ENCODE measurements at places on chromosomes 2 and 18.

DNA sequence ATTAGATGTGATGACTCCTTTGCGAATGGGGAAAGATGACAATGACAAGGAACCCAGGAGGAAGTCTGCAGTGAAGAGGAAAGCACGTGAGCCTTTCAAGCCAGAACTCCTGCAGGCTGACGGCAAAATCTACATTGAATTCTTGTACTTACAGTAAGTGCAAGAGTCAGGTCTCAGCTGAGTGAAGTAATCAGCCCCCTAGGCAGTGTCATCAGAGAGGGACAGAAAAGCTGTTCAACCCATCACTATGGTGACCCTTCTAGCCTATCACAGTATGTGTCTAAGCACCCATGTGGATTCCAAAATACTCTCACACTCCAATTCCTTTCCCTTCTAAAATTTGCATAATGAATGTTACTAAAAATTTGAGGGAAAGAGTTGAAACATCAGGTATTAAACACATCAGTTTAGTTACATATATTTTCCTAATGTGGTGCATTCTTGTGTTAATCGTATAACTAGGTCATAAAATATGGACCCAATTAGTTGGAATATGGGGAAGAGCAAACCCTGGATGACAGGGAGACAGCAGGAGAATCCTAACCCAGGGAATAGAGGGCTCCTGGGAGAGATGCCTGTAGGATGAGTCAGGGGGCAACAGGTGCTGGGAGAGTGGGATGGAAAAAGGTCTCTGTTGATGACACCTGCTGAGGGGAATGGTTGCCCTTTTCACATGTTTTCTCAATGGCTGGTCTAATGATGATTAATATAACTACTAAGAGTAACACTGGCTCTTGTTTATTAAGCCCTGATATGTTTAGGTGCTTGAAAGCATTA, 39.5 kb downstream of the VWC2L start:
- no peak for DNase-seq

DNA sequence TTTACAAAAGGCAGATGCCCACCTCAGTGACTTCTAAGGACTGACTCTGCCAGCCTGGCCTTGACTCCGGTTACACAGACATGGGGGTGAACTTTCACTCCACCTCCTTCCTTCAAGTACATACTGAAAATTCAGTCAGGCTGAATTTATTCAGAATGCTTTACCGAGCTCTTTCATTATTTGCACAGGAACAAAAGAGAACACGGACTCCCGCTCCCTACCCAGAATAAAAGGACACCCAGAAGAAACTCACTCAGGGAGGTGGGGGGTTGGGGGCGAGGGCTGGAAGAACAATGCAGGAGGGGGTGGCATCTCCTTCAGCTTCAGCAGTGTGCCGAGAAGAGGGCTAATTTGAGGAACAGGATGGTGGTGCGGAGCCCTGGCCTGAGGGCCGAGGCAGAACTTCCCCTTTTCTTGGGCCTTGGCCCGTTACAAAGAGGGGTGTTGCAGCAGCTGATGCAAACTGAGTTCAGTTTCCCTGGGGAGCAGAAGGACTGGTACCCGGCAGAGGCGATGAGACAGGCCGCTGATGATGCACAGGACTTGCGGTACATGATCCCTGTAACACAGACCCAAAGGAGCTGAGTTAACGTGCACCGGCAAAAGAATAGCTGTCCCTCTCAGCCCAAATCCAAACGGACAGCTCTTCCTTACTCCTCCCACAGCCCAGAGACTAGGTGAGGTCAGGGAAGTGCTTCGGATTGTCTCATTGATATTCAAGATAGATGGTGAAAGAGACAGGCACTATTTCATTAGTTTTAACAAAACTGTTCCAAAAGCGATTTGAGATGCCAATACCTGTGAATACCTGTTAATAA, 24.1 kb downstream of the LYPD1 start:
- DNase-seq = no peak

DNA sequence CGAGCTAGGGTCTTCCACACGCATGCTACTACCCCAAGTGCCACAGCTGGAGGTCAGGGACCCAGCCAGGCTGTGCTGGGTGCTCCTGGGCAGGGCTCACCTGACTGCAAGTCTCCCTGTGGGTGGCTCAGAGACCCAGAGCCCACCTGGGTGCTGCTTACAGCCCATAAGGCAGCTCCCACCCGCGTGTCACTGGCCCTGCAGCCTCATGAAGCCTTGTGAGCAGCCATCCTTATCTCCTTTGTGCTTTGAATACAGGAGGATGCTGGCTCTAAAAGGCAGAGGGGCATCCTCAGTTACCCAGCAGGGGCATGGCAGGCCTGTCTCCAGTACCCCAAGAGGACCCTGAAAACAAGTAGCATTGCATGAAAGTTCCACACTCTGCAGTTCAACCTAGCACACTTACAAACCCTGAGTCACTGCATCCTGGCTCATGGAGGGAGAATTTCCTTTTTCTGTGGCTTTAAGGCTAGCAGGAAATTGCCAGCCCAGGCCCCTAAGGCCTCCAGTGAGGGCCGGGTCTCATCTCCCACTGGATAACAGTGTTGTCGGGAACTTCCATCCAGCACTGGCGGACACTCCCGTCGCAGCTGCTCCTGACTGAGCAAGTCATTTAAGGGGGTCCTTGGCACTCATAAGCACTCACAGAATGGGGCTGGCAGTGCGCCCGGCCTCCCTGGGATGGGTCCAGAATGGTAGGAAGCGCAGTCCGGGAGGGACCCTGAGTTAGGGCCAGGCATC, 137.1 kb downstream of the RPIA start:
- no peak for DNase-seq

DNA sequence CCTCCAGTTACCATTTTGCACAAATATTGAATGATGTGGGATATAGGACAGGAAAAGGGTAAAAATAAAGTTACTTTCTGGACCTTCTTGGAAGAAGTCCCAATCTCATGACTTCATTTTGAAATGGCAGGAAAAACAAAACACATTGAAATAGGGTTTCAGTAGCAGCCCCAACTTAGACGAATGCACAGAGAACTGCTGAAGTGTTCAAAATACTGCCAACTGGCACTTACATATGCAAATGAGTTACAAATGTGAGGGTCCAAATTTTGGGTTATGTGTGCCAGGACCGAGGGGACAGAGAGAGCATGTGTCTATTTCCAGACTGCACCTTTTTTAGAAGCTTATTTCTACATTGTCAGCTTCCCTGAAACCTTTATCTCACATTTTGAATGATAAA, 112.9 kb upstream of the CCDC68 start:
- DNase-seq = no peak

GRCh38 chr18:5951515-5952091, 56.3 kb upstream of the TMEM200C start:
- no peak for DNase-seq

- DNase-seq = no peak
These were observed 148.5 kb downstream of the GFPT1 start for GRCh38 chr2:69238449-69239031.

GRCh38 chr18:45449418-45450227, 165.7 kb upstream of the SLC14A2 start:
- DNase-seq = no peak
